Naive thymus-derived CD8-positive, alpha-beta T cell (primary cell): ENCODE measurements at places on chromosomes 4 and X.

DNA sequence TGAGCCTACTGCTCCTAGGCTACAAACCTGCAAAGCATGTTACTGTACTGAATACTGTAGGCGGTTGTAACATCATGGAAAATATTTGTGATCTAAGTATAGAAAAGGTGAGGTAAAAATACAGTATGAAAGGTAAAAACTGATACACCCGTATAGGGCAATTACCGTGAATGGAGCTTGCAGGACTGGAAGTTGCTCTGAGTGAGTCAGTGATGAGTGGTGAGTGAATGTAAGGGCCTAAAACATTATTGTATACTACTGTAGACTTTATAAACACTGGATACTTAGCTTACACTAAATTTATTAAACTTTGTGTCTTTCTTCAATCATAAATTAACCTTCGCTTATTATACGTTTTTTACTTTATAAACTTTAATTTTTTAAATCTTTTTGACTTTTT is 3.7 kb downstream of the KIF4A start:
- no peak overlapping the region for H3K27ac ChIP-seq
- no peaks in the 10 kb centered on the region for H3K27me3 ChIP-seq
- peaks cover 15% of the 10 kb centered on the region for H3K4me1 ChIP-seq
- no peak overlapping the region for H3K4me3 ChIP-seq
- no peak for DNase-seq

- no peaks in the 10 kb centered on the region for H3K36me3 ChIP-seq
- H3K4me1 ChIP-seq, result no peaks in the 10 kb centered on the region
- H3K27me3 ChIP-seq, result no peaks in the 10 kb centered on the region
- no peak overlapping the region for H3K4me3 ChIP-seq
- no peak overlapping the region for H3K27ac ChIP-seq
- DNase-seq, result no peak
Measured at GRCh38 chr4:8761167-8761823, 110.3 kb downstream of the HMX1 start.

DNA sequence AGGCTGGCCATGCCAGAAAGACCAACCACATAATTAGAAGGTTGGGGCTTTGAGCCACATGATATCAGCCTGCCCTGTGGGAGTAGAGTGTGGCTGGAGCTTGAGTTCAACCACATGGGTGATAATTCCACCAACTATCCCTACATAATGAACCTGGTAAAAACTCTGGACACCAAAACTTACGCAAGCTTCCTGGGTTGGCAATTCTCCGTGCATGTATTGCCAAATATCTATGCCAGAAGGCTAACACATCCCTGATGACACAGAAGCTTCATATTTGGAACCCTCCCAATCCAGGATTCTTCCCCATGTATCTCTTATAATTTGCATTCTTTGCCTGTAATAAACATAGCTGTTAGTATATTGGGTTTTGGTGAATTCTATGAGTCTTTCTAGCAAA is 68.2 kb downstream of the FUNDC1 start:
- H3K27me3 ChIP-seq, result no peaks in the 10 kb centered on the region
- peaks cover 1% of the 10 kb centered on the region for H3K4me1 ChIP-seq
- H3K4me3 ChIP-seq, result no peak overlapping the region
- DNase-seq, result no peak
- no peak overlapping the region for H3K27ac ChIP-seq

- H3K4me3 ChIP-seq, result no peak overlapping the region
- H3K4me1 ChIP-seq, result peaks cover 3% of the 10 kb centered on the region
- no peak for DNase-seq
- H3K27ac ChIP-seq, result no peak overlapping the region
Measured at GRCh38 chr4:42483426-42484379, 86.4 kb downstream of the SHISA3 start.

DNA sequence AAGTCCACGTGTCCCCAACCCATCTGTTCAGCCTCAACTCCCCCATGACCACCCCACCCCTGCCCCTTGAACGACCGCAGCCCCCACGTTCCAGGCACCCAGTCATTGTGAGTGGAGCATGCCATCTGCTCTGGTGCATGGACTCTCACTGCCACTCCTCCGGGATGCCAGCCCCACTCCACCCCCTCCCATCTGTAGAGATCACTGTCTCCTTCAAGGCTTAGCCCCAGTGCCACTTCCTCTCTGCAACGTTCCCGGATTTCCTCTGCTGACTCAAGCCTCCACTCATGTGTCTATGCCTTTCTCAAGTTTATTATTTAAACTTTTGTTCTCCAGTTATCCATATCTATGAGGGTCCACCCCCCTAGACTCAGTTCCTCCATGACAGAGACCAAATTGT is 54.0 kb downstream of the MAML3 start:
- H3K36me3 ChIP-seq, result no peaks in the 10 kb centered on the region
- no peaks in the 10 kb centered on the region for H3K27me3 ChIP-seq
- H3K4me1 ChIP-seq, result peaks cover 38% of the 10 kb centered on the region

- H3K4me3 ChIP-seq, result no peak overlapping the region
- H3K27ac ChIP-seq, result no peak overlapping the region
- no peak for DNase-seq
- no peaks in the 10 kb centered on the region for H3K4me1 ChIP-seq
- H3K36me3 ChIP-seq, result no peaks in the 10 kb centered on the region
Measured at GRCh38 chrX:76420237-76420636, 7.3 kb upstream of the MAGEE1 start.

DNA sequence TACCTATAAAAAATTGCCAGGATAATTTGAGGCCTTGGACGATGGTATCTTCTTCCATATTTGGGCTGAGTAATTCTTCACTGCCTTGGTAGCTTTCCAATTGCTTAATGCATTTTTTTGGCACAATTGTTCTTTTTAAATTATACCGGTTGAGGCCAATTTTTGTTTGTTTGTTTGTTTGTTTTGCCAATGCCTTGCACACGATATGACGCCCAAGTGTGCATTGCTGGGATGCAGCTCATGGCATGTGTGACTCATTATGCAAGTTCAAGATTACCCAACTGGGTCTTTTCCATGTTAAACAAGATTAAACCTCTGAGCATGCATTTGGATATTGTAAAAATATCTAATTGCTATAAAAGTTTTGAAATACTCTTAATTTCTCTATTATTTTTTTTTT is 71.1 kb upstream of the KCNIP4 start:
- peaks cover 3% of the 10 kb centered on the region for H3K27me3 ChIP-seq
- DNase-seq, result no peak
- no peak overlapping the region for H3K4me3 ChIP-seq
- no peaks in the 10 kb centered on the region for H3K4me1 ChIP-seq
- no peak overlapping the region for H3K27ac ChIP-seq

DNA sequence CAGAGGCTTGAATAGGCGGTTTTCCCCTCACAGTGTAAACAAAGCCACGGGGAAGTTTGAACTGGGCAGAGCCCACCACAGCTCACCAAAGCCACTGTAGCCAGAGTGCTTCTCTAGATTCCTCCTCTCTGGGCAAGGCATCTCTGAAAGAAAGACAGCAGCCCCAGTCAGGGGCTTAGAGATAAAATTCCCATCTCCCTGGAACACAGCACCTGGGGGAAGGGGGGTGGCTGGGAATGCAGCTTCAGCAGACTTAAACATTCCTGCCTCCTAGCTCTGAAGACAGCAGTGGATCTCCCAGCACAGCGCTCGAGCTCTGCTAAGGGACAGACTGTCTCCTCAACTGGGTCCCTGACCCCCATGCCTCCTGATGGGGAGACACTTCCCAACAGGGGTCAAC is 44.0 kb upstream of the USP38 start:
- no peak overlapping the region for H3K27ac ChIP-seq
- H3K27me3 ChIP-seq, result peaks cover 8% of the 10 kb centered on the region
- no peak overlapping the region for H3K4me3 ChIP-seq
- DNase-seq, result no peak

- no peaks in the 10 kb centered on the region for H3K27me3 ChIP-seq
- no peak for DNase-seq
- H3K4me1 ChIP-seq, result no peaks in the 10 kb centered on the region
- H3K4me3 ChIP-seq, result no peak overlapping the region
- no peak overlapping the region for H3K27ac ChIP-seq
Measured at GRCh38 chr4:174753021-174753420, 76.0 kb downstream of the GLRA3 start.

DNA sequence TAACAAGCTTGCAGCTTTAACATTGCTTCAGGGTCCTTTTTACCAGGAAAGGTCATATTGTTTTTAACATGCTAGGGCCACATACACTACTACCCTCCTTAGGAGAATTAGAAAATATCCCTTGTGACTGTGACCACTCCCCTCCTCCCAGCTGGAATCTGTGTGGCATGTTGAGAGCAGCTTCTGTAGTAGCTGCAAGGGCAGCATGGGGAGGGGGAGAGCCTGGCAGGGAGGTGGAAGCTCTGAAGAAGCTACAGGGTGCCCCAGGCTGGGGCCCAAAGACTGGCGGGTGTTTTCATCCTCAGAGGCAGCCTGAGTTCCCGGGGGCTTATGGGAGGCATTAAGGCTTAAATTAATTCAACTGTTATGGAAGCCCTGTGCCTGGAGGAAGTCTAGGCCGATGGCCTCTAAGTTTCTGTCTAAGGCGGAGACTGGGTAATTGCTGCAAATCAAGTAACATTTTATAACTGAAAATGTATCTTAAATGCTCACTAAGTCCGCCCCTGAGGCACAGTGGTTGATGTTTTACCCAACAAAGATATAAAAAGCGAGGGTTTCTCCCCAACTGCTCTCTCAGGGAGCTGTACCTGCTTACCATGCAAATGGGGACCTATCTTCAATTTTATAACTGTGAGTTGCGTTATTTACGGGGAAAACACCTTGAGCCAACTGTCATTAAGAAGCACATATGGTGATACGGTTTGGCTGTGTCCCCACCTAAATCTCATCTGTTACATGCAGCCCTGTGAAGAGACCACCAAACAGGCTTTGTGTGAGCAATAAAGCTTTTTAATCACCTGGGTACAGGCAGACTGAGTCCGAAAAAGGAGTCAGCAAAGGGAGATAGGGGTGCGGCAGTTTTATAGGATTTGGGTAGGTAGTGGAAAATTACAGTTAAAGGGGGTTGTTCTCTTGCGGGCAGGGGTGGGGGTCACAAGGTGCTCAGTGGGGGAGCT is 37.4 kb upstream of the STS start:
- H3K27ac ChIP-seq, result no peak overlapping the region
- H3K36me3 ChIP-seq, result peaks cover 13% of the 10 kb centered on the region
- peaks cover 32% of the 10 kb centered on the region for H3K4me1 ChIP-seq
- DNase-seq, result no peak
